ENCODE measurements at places on chromosomes 4 and X.

DNA sequence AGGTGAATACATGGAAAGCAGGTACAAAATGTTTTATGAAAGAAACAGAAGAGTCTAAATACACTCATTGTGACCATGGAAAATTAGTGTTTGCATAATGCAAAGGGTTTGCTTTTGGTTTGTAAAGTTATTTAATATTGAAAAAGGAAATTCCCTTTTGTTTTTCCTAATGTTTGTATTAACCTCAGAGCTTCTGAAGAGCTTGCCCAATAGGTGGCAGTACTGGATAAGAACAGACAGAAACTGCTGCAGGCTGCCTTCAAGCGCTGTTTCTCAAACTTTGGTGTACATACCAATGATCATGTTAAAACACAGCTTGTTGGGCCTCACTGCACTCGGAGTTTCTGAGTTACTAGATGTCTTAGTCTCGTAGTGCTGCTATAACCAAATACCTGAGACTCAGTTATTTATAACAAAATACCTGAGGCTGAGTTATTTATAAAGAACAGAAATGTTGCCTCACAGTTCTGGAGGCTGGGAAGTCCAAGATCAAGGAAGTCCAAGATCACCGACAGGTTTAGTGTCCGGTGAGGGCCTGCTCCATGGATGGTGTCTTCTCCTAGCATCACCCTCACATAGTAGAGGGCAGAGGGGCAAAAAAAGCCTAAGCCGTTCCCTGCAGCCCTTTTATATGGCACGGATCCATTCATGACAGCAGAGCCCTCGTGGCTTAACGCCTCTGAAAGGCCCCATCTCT lies 54.2 kb downstream of the SUPT20HL2 start:
- peak; percentile 6 for DNase-seq

GRCh38 chr4:8599657-8600056 lies 7.1 kb downstream of the CPZ start:
- DNase-seq = no peak

DNA sequence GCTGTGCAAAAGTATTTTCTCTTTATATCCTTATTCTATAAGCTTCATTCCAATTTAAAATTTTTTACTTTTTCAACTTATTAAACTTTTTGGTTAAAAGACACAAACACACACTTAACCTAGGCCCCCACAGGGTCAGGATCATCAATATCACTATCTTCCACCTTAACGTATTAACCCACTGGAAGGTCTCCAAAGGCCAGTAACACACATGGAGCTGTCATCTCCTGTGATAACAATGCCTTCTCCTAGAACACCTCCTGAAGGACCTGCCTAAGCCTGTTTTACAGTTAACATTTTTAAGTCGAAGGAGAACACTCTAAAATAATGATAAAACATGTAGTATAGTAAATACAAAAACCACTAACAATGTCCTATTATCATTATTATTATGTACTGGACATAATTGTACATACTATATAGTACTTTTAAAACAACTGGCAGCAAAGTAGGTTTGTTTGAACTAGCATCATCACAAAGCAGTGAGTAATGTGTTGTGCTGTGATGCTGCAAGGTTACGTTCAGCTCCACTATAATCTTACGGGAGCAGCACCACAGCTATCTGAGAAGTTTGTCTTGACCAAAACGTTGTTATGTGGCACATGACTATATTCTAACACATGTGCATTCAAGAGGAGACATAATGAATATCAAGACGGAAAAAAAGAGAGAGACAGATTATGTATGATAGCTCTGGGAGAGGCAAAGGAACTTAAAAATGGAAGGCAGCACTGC lies 33.7 kb downstream of the DHX15 start:
- no peak for DNase-seq

DNA sequence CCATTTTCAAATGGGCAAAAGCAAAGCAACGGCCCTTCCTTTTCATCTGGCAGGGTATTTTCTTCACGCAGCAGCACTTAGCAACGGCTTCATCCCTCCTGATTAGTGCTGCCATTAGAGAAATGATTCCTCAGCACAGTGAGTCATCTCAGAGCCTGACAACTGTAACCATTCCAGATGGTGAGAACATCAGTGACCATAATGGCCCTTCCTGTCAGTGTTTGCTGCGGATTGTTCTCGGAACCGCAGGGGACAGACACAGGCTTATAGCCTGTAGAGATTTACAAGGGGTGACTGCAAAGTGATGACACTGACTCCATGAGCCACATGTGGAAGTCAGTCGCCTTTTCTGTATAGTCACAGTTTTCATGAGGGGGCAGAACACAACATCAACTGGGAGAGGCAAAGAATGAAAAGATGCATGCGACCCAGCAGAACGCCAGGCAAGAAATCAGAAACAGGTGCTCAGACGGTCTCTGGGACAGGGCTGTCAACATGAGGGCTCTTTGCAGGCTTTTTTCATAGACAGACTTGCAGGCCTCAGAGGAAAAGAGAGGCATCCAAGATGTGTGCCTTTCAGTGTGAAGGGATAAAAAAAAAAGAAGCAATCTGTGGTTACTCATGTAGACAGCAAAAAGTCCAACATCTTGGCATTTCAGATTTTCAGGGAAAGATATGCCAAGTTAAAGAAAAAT lies 69.9 kb upstream of the FBXW7 start:
- DNase-seq = no peak

DNA sequence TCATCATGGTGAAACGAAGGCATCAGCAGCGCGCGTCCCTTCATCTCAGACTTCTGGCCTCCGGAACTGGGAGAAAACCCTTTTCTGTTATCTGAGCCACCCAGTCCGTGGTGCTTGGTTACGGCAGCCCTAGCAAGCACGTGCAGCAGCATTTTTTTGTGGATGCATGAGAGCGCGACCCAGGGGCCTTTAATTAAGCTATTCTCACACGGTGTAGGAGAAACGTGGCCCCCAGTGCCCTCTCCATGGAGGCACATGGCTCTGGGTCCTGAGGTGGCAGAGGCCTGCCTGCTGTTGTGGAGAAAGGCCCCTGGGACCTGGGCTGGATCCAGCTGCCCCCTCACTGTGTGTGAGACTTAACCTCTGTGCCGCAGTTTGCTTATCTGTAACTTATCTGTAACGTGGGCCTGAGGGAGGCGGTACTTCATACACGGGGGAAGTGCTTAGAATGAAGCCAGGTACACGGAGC lies 9.5 kb downstream of the CLCN4 start:
- DNase-seq = no peak

- DNase-seq = no peak
Observed at GRCh38 chr4:153676984-153677383, 7.1 kb upstream of the TLR2 start.

DNA sequence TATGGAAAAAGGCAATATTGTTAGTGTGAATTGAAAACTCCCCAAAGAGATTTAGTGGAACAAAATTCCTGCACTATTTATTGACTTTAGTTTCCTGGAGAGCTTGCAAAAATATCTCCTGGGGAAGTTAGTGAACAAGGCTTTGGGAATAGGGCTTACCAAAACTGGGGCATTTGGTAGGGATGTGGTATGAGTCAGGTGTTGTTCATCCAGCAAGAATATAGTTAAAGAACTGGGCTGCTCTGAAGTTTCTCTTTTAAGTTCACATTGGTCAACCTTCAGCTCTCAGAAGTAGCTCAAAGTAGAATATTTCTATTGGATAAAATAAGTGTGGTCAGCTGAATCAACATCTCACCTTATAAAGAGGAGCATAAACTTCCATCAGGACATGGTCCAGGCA lies 185.0 kb downstream of the CPE start:
- DNase-seq = no peak

- DNase-seq = no peak
Observed at GRCh38 chrX:125810856-125811255, 355.2 kb downstream of the DCAF12L2 start.

GRCh38 chrX:19721726-19722370 lies 165.6 kb downstream of the SH3KBP1 start:
- DNase-seq = peak; percentile 48

DNA sequence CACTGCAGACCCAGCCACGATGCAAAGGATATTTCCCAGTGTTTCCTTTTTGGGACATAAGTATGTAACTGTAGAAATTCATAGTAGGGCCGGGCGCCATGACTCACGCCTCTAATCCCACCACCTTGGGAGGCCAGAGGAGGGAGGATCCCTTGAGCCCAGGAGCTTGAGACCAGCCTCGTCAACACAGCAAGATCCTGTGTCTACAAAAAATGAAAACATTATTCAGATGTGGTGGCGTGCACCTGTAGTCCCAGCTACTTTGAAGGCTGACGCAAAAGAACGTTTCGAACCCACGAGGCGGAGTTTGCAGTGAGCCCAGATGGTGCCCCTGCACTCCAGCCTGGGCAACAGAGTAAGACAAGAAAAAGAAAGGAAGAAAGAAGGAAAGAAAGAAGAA lies 49.2 kb downstream of the CRLF2 start:
- no peak for DNase-seq

- DNase-seq = no peak
Observed at GRCh38 chrX:39196192-39197102, 395.2 kb downstream of the MID1IP1 start.

DNA sequence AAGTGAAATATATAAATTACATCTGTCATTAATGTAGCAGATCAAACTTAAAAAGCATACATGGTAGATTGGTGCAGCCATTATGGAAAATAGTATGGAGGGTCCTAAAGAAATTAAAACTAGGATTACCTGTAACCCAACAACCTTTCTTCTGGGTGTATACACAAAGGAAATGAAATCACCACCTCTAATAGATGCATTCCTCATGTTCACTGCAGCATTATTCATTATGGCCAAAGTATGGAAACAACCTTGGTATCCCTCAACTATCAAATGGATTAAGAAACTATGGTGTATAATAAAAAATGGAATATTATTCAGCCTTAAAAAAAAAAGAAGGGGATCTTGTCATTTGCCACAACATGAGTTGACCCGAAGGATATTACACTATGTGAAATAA lies 13.7 kb downstream of the WDFY3 start:
- no peak for DNase-seq

DNA sequence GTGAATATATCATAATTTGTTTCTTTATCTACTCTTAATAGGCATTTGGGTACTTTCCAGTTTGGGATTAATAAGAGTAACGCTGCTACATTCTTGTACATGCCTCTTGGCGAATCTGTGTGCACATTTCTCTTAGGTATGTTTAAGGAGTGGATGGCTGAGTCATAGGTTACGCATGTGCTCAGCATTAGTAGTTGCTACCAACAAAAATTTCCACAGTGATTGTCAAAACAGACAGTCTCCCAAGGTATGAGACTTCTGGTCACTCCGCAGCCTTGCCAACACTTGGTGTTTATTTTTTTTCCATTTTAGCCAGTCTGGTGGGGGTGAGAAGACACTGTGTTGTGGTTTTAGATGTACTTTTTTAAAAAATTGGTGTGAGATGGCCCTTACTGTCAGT lies 44.6 kb downstream of the FGFBP1 start:
- DNase-seq = no peak

GRCh38 chr4:138535316-138535715 lies 293.2 kb upstream of the SLC7A11 start:
- no peak for DNase-seq

DNA sequence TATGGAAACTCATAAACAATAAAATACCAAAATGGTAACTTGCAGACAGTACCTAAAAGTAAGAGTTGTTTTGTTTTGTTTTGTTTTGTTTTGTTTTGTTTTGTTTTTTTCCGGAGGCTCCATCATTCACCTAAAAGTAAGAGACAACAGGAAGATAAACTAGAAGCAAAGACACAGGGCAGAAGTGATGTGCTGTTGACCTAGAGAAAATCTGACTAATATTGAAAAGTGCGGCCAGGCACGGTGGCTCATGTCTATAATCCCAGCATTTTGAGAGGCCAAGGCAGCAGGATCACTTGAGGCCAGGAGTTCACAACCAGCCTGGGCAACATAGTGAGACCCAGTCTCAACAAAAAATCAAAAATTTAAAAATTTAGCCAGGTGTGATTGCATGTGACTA lies 5.6 kb upstream of the CENPC start:
- no peak for DNase-seq
